ENCODE measurements at places on chromosomes 3 and 15.

DNA sequence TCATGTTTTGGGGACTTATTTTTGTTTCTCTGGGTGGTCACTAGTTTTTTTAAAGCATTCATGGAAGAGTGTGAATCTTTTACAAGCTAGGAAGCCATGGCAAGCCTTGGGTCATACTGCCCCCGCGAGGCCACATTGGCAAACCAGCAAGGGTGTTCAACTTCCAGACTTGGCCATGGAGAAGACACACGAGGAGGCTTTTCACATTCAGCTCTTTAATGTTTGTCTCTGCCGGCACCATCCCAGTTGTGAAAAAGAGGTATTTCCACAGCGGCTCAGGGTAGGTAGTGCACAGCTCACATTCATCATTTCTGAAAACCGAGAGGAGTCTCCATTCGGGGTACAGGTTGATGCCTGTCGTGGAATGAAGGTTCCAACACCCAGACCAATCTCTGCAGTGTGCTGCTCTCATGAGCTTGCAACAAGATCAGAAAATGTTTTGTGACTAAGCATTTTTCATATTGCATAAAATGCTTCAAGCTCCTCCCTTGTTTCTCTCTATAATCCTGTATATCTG lies 7.7 kb downstream of the CCR5 start:
- peak; percentile 46 for DNase-seq

DNA sequence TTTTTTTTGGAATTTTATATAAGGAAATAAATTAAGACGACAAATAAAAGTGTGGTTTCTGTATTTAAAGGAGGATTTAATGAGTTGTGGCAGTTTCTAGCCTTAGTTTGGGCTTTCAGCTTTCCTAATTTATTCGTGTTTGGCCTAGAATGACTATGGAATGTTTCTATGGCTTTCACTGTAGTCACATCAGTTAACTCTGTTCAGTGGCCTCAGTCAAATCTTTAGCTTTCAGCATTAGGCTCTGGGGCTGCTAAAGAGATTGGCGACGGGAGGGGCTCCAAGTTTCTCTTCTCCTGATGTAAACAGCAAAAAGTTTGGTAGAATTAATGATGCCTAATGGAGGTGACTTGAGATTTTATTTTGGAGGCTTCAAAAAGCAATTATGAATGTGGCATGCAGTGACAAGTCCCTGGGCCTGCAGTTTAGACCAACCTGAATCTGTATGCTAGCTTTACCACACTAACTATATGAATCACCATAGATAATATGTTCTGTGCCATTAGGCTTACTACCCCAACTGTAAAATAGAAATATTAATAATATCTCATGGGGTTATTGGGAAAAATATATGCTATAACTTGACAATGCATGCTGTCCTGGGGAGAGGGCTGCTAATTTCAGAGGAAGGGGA lies 47.1 kb upstream of the ADGRG7 start:
- no peak for DNase-seq

GRCh38 chr3:59142556-59142955 lies 92.7 kb upstream of the CFAP20DC start:
- DNase-seq: no peak

- peak; percentile 89 for DNase-seq
Observed at GRCh38 chr3:15332405-15333098, at the start of gene SH3BP5. Gene SH3BP5, minus strand, starts transcription at chr3:15332586. Its CDS starts 178 bp downstream, at chr3:15332408.

- DNase-seq: no peak
Observed at GRCh38 chr3:125317761-125318160, 57.4 kb downstream of the ZNF148 start.

- no peak for DNase-seq
Observed at GRCh38 chr3:35737934-35738706, 98.8 kb downstream of the ARPP21 start.

DNA sequence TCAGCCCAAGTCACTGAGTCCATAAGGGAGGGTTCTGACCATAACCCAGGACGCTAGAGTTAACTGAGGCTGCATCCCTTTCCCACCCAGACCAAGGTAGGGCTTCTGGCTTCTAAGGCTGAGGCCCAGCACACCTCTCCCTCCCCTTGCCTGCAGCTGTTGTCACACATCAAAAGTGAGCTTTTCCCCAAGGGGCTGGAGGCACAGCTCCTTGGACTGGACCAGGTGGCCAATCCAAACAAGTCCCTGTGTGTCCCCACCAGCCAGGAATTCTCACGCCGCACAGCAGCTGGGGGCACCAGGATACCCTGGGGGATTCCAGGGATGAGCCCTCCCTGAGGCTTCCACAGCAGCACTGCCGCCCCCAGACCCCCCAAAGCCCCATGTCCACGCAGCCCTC lies 22.3 kb upstream of the ISLR2 start:
- no peak for DNase-seq

DNA sequence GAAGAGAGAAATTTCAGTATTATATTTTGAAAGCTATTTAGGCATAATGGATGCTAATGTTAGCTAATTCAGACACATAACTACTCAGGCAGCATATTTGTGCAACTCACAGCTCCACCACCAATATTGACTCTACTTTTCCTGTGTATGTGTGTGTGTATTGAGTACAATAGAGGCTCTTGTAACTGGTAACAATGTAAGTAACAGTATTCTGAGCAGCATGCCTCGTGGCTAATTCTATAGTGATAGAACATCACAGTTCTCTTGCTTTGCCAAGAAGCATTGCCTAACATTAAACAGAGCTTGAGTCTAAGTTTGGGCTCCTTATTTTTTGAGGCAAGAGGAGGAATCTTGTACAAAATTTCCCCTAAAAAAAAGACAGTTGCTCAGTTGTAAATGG lies 98.6 kb upstream of the ARHGEF26 start:
- DNase-seq: no peak

DNA sequence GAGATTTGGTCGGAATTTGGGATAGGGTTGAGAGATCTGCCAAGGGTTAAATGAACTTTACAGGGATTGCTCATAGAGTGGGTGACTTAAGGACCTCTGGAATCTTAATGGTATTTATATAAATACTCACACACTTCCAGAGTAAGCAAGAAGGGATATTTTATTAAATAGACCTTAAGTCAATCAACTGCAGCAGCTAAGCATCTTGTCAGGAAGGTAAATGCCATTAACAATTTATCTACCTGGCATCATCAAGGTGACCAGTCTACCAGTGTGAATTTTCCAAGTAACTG lies 123.9 kb downstream of the FEZF2 start:
- DNase-seq: no peak

DNA sequence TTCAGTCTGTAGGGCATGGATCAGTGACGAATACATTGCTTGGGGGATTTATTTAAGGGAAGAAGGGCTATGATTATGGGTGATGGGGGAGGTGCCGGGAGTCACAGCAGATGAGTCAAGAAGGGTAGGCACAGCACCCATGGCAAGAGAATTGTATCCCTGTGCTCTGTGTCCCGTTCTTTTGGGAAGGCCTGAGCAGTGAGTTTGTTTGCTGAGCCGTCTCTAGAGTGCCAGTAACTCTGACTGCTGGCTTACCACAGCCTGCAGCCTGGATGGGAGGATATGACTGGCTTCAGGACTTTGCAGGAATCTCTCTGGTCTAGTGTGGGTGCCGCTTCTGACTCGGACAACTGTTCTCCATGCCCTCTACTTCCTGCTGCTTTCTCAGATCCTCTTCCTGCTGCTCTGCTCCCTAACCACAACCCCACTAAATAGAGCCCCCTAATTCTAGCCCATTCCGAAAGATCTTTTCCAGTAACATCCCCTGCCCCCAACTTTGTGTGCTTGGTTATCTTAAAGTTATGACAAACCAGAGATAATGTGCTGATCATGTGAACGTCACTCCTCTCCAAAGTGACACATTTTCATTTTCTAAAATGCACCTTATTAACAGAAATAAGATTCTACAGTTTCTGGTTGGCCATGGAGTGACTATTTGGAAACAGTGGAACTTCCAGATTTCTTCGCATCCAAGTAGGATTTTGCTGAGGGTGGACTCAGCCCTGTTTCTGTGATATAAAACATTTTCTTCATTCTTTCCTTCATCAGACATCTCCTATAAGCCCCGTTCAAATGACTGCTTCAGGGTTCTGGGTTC lies 239.0 kb downstream of the SLCO3A1 start:
- no peak for DNase-seq

DNA sequence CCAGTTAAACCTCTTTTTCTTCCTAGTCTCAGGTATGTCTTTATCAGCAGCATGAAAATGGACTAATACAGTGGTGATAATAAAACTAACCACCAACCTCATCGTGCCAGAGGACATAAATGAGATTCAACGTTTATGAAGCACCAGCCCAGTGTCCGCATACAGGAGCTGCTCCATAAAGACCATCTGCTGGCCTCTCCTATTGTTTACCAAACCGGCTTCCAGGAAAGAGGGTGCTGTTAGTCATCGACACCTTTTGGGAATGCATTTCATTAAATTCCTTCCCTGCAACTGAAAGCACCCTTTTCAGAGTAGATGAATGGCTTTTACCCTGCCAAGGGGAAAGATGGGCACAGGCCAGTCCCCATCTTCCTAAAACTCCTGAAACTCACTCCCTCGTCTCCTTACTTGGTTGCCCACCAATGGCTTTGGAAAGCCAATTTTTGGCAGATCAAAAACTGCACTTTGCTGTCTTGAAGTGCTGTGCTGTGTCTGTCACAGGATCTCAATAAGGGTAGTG lies 122.1 kb downstream of the AQP9 start:
- DNase-seq: no peak

DNA sequence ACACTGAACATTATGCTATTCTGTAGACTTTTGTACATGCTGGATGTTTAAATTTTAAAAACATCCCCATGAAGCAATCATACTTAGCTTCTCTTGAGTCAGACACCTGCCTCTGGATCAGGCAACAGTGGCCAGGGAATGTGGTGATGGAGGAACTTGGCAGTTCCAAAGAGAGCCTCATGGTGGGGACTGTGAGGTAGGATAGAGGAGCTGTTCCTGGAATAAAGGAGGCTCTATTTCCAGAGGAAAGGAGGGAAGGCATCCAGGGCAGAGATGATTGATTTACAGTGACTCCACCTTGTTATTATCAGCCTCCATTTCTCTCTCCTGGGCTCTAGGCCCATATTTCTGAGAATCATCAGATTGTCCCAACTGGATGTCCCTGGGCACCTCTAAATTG lies 35.0 kb upstream of the ABHD17C start:
- no peak for DNase-seq

DNA sequence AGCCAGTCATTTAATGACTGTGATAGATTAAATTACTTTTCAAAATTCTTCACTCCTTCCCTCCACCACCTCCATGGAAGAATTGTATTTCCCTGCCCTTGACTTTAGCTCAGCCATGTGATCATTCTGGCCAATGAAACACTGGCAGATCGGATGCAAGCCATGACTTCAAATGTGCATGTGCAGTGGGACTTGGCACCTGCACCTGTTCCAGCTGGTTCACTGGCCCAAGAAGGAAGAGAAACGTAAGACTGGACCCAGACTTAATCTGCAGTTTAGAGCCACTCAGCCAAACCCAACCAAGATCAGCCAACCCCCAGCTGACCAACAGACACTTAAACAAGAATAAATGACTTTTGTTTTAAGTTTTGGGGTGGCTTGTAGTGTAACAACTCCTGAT lies 11.8 kb downstream of the DPH3 start:
- no peak for DNase-seq

DNA sequence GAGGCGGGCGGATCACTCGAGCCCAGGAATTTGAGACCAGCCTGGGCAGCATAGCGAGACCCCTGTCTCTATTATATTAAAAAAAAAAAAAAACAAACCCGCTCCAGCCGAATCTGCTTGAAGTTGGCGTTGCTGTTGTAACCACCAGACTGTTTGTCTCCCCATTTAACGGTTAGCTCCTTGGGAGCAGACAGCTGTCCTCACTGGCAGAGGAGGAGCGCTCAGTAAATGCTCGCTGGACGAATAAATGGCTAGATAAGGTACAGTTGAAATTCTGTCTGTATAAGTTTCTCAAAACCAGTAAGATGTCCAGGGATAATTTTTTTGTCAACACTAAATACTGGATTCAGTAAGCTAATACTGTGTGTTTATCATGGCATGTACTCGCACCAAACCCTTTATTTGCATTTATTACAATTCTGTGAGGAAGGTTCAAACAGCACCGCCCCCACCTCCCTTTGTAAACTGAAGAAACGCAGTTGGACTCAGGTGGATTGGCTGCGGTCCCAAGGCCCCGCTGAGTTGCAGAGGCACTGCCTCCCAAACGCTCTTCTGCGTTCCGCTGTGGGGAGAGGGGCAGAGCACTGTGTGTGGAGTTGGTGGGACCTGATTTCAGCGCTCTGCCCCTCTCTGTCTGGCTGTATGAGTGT lies 1.1 kb downstream of the RCCD1 start:
- DNase-seq: no peak

DNA sequence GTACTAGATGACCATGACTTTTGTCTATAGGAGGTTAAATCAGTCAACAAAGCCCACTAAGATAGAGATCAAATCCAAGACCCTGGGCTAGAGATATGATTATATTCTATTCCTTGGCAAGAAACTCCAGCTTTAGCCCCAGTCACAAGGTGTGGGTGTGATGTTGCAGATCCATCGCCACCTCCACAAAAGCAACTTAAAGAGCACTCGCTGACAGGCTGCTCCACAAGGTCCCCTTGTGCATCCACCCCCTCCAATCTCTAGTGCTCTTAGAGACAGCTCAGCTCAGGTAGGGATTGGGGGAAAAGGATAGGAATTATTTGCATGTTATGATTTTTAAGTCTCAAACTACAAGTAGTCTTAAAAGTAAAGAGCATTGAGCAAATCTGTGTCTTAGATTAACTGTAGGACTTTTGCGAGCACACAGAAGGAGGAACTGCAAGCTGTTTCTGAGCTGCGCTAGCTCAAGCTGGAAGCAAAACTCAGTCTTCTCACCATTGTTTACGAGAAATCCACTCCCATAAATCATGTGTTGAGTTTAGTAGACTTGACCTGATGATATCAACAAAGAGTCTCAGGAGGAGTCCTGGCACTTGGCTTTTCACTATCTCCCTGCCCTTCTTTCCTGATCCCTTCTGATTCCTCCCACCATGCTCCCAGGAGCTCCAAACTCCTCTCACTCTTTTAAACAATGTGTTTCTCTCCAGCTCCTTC lies 177.6 kb downstream of the STAC start:
- no peak for DNase-seq

Measured in GM13977 (cell line).